Ammon's horn (tissue), 1 donor: ENCODE measurements at places on chromosomes 11 and 22.

DNA sequence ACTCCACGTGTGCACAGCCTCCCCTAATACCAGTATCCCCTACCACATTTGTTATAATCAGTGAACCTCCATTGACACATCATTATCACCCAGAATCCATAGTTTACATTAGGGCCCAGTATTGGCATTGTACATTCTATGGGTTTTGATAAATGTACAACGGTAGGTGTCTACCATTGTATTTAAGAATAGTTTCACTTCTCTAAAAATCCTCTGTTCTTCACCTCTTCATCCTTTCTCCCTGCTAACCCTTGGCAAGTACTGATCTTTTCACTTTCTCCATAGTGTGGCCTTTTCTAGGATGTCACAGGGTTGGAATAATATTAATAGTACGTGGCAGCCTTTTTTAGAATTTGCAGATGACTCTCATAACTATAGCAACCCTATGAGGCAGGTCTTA lies 353.8 kb downstream of the DDX10 start:
- DNase-seq = no peak

DNA sequence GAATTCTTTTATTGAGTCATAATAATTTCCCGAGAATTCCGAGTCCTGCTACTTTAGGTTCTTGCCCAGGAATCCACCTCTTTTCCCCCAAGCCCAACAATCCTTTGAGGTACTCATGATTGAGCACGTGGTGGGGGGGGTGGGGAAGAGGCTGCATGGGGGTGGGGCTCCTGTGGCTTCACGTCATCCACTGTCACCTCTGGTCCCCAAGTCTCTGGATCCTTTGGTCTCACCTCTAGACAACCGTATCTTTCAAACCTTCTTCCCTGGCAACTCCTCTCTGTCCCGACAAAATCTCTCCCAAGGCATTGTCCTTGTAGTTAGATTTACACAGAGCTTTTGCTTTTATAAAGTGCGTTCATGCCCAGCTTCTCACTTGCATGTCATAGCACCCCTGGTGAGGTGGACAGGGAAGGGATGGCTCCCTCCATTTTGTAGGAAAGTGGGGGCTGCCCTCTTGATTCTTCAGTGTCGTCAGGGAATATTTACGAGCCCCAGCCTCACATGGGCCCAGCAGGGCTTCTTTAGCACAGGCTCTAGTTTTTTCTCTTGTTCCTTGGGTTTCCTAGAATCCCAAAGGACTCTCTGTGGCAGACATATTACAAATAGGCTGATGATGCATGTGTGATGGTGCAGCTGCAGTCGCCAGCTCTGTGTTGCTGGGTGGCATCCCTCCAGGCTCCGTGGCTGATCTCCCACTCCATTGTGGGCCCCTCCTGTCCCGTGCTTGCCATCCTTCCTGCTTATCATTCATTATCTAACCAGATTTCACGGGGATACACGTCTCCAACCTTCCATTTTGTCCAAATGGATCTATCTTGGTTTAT lies 8.4 kb downstream of the UCP3 start:
- DNase-seq = no peak

- DNase-seq = no peak
Observed at GRCh38 chr11:27058456-27058855, 17.8 kb downstream of the BBOX1 start.

GRCh38 chr22:41800348-41801146 lies at the start of gene CCDC134:
CCDC134 (plus strand) TSS chr22:41800679; CDS start chr22:41808891, 8,212 bp downstream.
- peak; percentile 95 for DNase-seq

DNA sequence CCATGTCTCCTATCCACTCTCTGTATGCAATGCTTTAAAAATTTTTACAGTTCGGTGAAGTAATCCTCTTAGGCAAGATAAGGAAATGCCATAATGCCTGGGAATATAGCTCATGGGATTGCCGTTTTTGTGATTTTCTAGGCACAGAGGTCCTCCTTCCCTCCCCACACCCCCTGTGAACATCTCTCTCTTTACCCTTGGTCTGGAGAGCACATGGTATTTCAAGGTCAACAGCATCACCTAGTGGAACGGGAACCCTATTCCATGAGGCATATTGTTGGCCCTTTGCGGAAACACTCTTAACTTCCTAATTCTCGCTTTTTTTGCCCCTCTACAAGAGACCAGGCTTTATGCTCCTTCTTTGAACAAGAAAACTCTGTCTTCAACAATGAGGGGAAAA lies 8.8 kb downstream of the NXPE4 start:
- DNase-seq = no peak

DNA sequence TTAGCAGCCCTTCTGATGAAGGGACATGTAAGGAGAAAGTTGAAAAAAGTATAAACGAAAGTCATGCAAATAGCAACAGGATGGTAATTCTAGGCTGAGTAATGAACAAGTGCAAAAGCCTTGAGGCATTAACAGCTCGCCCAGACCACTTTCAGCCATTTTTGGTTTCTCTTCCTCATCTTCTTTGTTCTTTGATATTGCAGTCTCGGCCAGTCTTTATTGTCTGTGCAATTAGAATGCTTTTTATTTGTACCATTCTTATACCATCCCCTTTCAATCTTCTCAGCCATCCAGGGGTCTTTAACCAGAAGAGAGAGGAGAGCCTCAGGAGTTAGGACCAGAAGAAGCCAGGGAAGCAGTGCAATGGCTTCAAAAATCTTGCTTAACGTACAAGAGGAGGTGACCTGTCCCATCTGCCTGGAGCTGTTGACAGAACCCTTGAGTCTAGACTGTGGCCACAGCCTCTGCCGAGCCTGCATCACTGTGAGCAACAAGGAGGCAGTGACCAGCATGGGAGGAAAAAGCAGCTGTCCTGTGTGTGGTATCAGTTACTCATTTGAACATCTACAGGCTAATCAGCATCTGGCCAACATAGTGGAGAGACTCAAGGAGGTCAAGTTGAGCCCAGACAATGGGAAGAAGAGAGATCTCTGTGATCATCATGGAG lies 7.3 kb downstream of the TRIM34 start:
- no peak for DNase-seq

- DNase-seq = peak; percentile 66
Observed at GRCh38 chr11:126702987-126703386, 297.6 kb downstream of the KIRREL3 start.

- peak; percentile 11 for DNase-seq
Observed at GRCh38 chr11:130261571-130261970, 53.1 kb downstream of the ZBTB44 start.

GRCh38 chr11:59191890-59192289 lies 20.0 kb downstream of the DTX4 start:
- DNase-seq = no peak

- DNase-seq = no peak
Observed at GRCh38 chr11:41400819-41401382, 58.6 kb downstream of the LRRC4C start.

DNA sequence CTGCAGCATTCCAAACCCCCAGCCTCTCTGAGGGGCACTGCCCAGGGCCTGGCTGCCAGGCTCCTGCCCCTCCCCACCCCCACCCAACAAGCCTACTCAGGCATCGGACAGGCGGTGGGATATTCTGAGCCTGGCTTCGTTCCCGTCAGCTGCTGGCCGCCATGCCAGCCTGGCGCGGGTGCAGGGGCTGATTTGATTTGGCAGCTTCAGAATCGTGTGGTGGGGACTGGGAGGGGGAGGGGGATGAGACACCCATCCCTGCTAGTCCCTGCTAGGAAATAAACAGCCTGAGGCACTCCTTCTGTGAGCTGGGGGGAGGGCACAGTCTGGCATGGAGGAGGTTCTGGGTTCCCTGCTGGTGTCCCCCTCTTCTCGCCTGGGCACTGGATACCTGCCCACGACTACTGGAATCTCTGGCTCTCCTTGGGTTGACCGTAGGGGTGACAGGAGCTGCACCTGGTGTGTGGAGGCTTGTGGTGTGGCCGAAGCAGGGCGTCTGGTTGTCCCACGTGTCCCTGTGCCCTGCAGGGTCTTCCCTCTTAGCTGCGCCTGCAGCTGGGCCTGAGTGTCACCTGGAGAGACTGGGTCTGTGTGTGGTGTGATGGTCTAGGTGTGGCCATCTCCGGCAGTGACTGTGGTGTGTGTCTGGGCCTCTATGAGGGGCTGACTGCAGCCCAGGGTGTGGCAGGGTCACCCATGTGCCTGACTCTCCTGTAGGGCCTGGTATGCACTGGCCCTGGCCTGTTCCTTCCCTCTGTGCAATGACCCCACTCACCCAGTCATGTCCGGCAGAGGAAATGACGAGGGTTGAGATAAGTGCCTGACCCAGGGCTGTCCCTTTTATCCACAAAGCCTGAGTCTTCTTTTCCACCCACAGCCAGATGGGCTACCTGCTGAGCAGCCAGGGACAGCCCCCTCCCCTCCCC lies 42.2 kb downstream of the PDE2A start:
- peak; percentile 82 for DNase-seq
